Right forelimb (tissue), 1 donor: ENCODE measurements at places on chromosomes 4 and X.

DNA sequence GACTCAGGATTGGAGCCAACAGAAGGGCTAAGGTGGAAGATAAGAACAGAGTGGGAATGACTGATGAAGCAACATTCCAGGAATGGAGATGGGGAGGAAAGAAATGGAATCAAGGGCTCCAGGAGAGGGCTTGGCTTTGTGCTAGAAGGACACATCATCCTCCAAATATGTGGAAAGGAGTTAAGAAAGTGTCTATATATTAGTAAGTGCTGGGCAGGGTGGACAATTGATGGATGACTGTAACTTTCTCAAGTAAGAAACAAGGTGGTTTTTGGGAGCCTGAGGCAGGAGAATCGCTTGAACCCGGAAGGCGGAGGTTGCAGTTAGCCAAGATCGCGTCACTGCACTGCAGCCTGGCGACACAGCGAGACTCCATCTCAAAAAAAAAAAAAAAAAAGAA, 71.6 kb upstream of the NFKB1 start:
- no peak for DNase-seq

DNA sequence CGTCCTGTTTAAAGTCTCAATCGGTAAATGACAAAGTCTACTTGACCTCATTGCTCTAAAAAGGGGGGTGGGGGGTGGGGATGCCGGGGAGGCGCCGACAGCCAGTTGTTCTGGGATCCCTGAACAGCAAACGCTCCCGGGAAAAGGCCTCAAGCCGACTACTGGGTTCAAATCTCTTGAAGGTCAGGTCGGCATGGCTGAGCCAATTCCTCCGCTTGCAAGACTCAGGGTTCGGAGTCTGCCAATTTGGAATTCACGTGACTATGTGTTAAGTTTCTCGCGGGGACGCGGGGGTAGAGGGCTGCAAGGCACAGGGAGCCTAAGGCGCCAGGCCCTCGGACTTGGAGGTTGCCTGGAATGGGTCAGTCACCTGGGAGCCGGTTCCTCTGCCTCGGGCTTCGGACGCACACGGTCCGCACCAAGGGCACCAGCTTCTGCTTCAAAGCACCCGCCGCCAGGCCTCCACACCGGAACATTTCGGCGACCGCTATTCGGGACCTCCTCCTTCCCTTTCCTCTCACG, 399 bp downstream of the AIFM1 start:
- DNase-seq, result no peak

DNA sequence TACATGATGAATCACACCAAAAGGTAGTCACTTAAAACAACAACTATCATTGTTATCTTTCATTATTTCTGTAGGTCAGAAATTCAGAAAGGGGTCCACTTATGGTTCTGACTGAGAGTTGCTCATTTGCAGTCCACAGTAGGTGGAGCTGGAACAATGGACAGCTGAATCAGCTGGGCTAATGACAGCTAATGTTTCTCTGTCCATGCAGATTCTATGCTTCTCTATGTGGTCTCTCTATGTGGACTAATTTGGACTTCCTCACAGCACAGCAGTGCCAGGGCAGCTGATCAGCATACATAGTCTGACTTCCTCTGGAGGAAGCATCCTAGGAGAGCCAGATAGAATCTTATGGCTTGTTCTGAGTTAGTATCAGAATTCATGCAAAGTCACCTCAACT, 131.7 kb upstream of the INTU start:
- no peak for DNase-seq

DNA sequence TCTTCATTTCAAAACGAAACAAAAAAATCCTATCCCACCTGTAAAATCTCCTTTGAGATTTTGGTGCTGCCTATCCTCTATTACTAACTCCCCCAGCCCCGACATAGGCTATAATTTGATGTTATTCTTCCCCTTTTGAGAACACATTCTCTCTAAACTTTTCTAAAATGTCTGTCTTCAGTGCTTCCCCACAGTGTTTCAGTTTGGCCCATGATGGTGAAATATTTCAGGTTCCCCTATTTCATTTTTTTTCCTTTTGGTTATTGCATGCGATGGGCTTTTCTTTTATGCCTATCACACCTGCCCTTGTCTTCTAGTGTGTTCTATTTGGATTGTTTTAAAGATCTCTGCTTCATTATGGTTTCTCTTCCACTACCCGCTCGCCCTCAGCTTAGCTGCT, 14.7 kb downstream of the BCORL1 start:
- DNase-seq, result no peak

DNA sequence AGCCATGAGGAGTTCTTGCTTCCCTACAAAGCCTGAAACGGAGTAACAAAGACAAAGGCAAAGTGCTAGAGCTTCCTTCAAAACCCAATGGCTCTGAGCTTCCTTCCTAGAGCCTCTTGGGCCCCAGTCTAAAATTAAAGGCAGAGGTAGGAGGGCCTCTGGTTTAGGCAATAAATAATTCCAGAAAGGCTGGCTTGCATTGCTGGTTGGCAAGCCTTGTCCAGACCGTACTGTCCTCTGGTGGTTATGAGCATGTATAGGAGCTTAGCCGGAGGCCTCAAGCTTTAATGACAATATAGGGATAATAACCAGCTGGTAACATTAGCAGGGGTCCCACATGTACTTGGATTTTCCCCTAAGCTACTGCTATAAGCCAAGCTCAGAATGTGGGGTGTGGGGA, 237.3 kb downstream of the AR start:
- no peak for DNase-seq

DNA sequence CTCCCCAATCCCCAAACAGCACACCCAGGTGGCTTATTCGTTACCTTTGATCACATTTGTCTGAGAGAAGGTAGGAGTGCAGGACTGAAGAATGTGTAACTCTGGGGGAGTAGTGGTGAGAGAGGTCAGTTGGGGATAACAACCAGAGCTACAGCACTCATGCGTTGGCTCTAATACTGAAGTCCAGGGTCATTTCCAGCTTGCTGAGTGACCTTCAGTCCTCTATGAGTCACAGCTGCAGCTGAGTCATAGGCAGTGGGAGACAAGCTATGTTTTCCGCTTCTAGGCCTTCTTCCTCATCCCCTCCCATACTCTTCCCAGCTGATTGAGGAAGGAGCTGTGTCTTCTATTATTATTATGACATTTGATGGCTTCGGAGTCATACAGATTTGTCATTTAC, 31.6 kb upstream of the CT47C1 start:
- DNase-seq, result no peak

DNA sequence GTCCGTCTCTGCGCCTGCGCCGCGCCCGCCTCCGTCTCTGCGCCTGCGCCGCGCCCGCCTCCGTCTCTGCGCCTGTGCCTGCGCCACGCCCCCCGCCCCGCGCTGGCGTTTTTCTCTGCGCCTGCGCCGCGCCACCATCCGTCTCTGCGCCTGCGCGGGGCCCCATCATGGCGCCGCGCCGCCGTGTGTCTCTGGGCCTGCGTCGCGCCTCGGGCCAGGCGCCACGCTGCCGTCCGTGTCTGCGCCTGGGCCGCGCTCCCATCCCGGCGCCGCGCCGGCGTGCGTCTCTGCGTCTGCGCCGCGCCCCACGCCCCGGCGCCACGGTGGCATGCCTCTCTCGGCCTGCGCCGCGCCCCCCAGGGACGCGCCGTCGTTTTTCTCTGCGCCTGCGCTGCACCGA, 51.8 kb upstream of the DUX4 start:
- DNase-seq, result no peak

DNA sequence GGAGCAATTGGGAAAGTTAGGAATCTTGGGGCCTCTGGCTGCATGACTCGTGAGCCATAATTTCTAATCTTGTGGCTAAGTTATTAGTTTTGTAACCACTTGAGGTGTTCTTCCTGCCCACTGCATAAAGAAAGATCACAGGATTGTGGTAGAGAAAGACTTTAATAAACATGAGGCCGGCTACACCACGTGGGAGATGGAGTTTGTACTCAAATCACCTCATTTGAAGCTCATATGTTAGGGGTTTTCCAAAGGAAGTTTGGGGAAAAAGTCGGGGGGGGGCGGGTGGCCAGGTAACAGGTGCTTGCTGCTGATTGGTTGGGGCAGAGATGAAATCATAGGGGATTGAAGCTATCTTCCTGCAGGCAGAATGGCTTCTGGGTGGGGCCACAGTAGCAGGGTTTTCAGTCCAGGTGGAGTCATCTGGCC, 287.8 kb downstream of the ZNF674 start:
- no peak for DNase-seq

DNA sequence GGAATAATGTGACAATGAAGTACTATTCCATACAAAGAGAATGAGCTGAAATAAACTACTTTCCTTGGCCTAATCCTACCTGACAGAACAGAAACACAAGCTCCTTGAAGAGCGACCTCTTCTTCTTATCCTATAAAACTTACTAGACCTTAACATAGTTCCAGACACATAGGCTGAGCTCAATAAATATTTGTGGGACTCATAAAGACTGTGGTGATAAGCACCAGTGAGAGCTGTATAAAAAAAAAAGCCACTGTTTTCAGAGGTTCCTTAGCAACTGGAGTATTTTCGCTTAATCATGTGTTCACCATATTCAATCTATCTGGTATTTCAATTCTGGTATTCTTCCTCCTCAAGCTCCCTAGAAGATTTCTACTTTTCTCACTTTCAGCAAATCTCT, 1129.6 kb downstream of the STPG2 start:
- no peak for DNase-seq

GRCh38 chrX:17635231-17635630, 102.1 kb upstream of the SCML1 start:
- DNase-seq, result no peak

DNA sequence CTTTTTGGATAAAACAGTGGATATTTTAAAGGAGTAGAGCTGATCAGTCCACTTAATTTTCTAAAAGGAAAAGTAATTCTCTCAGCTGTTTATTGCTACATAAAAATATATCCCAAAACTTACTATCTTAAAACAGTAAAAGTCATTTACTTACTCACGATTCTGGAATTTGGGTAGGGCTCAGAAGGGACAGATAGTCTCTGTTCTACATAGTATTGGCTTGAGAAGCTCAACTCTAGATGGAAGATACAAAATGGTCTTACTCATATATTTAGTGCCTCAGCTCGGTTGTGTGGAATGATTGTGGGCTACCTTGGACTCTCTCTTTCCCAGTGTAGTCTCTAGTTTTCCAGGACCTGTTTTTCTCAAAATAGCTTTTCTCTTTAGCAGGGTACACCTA, 691.5 kb upstream of the POU3F4 start:
- no peak for DNase-seq

GRCh38 chr4:186684889-186685309, 38.8 kb downstream of the FAT1 start:
- no peak for DNase-seq

DNA sequence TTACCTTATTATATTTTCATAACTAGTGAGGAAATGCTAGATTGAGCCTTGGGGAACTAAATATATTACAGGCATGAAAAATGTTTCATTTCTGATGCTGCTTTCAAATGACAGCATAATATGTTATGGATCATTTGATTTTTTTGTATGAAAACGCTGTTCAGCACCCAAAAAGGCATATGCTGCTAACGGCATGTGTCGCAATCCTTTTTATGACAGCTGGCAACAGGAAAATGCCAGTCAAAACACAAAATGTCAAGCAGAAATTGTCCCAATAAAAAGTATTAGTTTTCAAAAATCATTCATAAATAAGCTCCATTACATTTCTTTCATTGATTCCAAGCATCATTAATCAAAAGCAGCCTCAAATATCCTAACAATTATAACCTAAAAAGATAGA, 1244.5 kb downstream of the PCDH7 start:
- DNase-seq, result no peak

GRCh38 chrX:136049608-136050007, 64.4 kb downstream of the SLC9A6 start:
- DNase-seq, result no peak
